ENCODE measurements at places on chromosomes 12 and 14.
A peak's percentile ranks its signal among the peaks of the same experiment; 100 is the strongest.

GRCh38 chr12:45174595-45174994, 41.3 kb upstream of the ANO6 start:
- no peak for DNase-seq

- no peak for DNase-seq
These were observed 121.2 kb downstream of the PTPRQ start for GRCh38 chr12:80565271-80565670.

- no peak for DNase-seq
These were observed 12.8 kb downstream of the MYL2 start for GRCh38 chr12:110907583-110907982.

- DNase-seq, result no peak
These were observed 9.9 kb downstream of the UBC start for GRCh38 chr12:124904306-124905098.

DNA sequence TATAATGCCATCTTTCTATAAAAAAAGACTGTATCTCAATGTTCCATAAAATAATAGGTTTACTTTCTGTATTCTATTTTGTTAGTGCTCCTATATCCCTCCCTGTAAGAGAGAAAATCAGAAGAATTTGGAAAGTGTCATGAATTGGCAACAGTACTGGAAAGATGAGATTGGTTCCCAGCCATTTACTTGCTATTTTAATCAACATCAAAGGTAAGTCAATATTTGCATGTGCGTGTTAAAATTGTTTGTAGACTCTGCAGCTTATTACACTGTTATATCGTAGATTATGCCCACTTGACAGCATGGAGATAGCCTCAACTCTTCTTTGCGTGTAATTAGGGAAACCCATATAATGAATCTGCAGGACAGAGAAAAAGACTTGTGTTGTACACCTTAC, 34.0 kb downstream of the KCNMB4 start:
- no peak for DNase-seq

DNA sequence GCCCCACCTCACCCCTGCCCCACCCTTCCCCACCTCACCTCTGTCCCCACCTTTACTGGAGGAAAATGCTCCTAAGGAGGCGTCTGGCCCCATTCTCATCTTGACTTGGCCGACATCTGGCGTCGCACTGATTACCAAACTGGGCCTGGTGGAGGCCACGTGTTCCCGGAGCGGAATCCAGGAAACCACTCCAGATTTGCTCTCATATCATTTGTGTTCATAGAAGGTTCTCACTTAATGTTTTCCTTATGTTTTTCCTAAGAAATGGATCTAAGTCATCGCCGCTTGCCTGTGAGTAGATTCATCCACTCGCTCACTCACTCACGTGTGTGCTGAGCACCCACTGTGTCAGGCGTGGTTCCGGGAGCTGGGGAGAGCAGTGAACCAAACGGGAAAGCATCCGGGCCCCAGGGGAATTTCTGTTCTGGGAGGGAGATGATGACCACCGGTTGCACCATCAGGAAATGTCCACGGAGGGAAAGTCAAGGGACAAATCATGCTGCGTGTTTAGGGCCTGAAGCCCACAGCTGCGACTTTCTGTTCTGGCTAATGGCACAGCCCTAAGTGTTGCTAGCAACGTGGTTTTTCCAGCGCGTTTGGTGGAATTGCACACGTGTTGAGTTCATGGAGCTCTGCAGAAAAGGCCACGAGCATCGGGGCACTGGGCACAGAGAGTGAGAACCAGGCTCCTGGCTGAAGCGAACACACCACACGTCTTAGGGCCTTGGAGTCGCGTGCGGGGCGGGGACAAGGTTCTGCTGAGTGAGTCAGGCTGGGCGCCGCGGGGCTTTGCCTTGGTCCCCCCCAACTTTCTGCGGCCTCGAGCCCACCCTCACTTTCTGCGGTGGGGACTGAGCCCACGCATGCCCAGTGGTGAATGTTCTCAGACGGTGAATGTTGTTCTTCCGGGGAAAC, 57.7 kb downstream of the ADGRD1 start:
- DNase-seq, result no peak

DNA sequence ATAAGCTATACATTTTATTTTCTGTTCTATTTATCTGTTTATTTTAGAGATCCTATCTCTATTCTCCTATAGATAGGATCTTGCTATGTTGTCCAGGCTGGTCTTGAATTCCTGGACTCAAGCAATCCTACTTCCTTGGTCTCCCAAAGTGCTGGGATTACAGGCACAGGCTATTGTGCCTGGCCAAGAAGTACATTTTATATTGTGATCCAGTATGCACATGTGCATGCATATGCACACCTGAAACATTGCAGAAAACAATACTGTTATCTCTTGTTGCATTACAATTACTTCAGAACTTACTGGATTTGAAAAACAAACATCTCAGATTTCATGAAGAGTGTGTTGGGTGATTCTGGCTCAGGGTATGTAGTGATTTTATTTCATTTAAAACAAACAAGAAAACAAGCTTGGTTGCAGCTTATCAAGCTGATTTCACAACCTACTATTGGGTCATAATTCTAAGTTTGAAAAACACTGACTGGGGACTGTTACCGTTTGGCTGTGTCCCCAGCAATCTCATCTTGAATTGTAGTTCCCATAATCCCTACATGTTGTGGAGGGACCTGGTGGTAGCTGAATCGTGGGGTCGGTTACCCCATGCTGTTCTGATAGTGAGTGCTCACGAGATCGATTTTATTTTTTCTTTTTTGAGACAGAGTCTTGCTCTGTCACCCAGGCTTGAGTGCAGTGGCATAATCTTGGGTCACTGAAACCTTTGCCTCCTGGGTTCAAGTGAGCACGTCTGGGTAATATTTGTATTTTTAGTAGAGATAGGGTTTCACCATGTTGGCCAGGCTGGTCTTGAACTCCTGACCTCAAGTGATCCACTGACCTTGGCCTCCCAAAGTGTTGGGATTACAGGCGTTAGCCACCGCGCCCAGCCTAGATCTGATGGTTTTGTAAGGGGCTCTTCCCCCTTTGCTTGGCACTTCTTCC, 31.3 kb downstream of the ERC1 start:
- no peak for DNase-seq

GRCh38 chr14:38387821-38388220, 131.9 kb upstream of the CLEC14A start:
- no peak for DNase-seq

- no peak for DNase-seq
These were observed 43.4 kb upstream of the CHST11 start for GRCh38 chr12:104413330-104413729.

GRCh38 chr12:47820631-47821345, 1.1 kb upstream of the HDAC7 start:
- DNase-seq, result no peak

DNA sequence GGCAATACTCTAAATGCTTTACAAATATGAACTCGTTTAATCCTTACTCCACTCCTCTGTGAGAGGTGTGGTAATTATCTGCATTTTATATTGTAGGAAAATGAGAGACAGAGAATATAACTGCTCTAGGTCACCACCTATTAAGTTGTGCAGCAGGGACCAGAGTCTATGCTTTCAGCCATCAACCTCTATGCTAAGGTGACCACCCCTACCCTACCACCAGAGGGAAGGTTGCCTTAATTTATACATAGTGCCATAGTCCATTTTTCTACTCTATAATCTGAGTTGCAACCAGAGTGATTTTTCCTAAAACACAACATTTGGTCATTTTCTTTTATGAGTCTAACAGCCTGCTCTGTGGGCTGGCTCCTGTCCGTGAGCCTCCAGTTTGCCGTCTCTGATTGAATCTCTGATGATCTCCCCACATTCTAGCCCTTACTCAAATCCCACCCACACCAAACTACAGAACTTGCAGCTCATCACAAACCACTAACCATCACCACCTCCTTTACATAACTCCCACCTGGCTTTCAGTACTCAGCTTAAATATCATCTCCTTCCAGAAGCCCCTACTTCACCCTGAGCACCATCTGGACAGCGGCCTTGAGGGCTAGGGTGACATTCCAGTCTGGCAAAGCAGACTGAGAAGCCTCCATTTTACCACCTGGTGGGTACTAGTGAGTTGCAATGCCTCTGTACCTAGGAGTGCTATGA, 126.6 kb downstream of the PPM1H start:
- no peak for DNase-seq

- DNase-seq, result no peak
These were observed 6.2 kb downstream of the AACS start for GRCh38 chr12:125071456-125071855.

DNA sequence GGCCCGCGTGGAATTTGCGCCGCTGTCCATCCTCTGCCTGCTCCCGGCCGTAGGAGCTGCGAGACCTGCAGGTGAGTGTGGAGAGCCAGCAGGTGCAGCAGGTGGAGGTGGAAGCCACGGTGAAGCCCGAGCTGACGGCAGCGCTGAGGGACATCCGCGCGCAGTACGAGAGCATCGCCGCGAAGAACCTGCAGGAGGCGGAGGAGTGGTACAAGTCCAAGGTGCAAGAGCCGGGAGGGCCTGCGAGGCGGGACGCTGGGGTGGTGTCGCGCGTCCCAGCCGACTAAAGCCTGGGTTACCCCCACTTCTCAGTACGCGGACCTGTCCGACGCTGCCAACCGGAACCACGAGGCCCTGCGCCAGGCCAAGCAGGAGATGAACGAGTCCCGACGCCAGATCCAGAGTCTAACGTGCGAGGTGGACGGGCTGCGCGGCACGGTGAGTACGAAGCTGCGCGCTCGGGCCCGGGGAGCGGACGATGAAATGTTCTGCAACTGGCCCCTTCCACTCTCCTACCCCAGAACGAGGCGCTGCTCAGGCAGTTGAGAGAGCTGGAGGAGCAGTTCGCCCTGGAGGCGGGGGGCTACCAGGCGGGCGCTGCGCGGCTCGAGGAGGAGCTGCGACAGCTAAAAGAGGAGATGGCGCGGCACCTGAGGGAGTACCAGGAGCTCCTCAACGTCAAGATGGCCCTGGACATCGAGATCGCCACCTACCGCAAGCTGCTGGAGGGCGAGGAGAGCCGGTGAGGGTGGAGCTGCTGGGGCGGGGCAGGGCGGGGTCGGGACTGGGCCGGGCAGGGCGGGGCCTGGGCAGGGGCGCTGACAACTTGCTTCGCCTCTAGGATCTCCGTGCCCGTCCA, 2.1 kb downstream of the PRPH start:
- DNase-seq, result peak; percentile 58

DNA sequence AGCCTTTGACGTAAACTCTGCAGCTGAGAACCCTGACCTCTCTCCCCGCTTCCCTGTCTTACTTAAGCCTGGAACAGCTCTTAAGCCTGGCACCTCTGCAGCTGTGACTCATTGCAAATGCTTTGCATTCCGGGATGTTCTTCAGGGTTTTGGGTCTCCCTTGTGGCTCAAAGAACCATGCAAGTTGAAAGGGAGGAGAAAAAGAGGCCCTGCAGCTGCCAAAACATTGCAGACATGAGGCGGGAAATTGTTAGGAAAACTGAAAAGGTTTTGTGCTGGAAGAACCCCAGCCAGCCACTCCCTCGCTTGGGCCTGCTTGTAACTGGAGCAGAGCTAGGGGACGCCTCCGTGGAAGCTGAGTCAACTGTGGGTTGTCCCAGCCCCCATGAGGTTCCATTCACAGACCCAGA, 60.2 kb upstream of the FERMT2 start:
- no peak for DNase-seq

- DNase-seq, result no peak
These were observed 20.5 kb downstream of the UBC start for GRCh38 chr12:124893792-124894516.

- no peak for DNase-seq
These were observed 1.3 kb downstream of the ZFHX2 start for GRCh38 chr14:23550131-23550811.

GRCh38 chr12:126847005-126847629, 1419.9 kb upstream of the TMEM132C start:
- DNase-seq, result no peak

GRCh38 chr12:128786741-128787391, 36.9 kb downstream of the SLC15A4 start:
- no peak for DNase-seq

DNA sequence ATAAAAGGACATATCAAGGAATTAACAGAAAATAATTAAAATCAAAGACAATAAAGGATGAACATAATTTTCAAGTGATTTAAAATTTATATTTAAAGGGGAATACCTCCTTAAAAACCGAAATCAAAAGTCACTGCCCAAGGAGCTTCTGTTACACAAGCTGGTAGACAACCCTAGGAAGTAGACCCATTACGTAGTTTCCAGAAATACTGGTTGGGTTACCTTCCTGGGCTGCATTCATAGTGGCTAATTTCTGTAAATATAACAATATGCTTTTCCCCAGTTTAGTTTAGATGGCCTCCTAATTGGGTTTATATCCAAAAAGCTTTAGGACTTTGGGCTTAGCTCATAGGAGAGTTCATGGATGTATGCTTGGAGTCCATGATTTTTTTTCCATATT, 2.1 kb upstream of the EDDM3A start:
- DNase-seq, result no peak

DNA sequence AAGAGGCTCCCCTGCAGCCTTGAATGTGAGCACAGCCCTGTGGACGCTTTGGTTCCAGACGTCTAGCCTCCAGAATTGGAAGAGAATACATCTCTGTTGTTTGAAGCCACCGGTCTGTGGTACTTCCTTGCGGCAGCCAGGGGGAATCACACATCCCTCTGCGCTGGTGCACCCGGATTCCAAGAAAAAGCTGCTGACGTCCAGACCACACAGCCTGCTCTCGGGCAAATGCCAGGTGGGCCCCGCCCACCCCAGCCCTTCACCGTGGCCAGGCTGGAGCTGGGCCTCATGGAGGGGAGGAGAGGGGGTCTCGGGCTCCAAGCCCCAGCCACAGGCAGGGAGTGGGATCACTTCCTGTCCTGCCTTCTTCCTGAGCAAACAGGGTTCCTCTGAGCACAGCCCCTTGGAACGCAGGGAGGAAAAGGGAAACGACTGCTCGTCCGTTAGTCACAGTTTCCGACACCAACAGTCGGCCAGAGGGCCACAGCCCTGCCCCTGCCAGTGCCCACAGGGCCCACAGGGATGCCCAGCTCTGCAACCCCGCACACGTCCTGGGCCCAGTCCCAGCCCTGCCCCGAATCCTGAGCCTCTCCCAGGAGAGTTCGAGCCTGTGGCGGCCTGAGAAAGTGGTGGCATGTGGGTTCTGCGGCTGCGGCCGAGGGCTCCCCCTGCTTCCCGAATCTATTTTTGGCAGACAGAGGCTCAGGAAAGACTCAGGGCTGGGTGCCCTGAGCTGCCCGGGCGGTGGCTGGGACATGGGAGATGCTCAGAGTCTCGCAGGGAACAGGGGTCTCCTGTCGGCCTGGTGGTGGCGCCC, 85.3 kb downstream of the RFLNA start:
- DNase-seq, result no peak

DNA sequence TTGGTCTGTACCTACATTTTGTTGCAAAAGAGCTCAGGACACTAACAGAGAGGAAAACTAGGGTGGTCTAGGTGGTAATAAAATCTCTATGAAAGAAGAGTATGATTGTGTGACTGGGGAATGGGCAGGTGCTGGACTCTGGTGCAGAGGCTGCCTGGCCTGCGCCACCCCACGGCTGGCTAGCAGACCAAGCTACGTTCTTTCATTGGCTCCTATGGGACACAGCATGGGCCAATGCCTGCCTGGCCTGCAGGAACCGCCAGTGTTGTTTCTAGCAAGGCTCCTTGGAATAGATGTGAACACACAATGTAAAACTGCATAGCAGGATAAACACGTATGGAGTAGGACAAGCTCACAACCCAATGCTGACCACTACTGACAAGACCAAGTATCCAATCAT, 51.7 kb upstream of the CORO1C start:
- no peak for DNase-seq

- peak; percentile 41 for DNase-seq
These were observed 1.4 kb downstream of the ASIC1 start for GRCh38 chr12:50058743-50059312.

Data from activated T-cell treated with anti-CD3 and anti-CD28 coated beads, Interleukin-2, amount 50 U/mL, for 24 hours (primary cell).